ENCODE measurements at places on chromosomes 1 and 21. TPM values are rescaled to one million over a fixed set of nuclear protein-coding genes. Genes with fewer than 3 reads are reported as not detected.

GRCh38 chr1:41557751-41558455 lies 73.4 kb upstream of the EDN2 start:
- DNase-seq = no peak
- H3K36me3 ChIP-seq = peaks cover 17% of the 10 kb centered on the region
- no peaks in the 10 kb centered on the region for H3K4me1 ChIP-seq
- H3K27ac ChIP-seq = no peak overlapping the region

DNA sequence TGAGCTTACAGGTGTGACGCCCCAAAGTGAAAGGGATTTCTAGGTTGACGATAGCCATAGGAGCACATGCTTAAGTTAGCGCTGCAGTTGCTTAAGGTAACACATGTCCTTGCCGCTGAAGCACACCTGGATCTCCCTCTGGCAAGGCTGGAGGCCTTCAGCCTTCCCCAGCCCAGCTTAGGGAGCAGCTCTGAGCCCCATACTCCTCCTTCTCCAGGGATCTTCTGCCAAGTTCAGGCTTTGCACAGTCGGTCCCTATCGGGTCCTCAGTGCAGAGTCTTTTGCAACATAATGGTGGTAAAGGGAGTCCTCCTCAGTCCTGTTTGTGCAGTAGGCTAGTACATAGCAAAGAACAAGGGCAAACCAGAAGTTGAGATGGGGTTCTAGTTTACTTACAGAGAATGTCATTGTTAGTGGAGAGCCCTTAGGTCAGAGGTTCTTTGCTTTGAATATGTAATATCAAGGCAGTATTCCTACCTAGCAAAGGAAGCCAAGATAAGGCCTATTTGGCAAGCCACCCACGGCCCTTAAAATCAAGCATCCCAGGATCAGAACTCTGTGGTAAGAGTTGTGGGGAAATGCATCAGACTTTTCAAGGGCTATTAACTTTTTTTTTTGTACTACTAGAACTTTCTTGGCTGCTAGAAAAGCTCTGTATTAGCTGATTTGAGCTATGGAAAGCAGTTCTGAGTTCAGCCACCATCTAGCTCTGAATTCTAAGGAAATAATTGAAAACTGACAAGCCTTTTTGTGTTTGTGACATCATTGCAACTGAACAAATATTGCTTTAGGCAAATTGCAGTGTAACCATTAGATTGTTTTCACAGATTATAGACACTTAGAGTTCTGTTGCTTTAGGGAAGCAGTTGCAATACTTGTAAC lies 1.4 kb downstream of the EVA1C start:
- no peak overlapping the region for H3K27ac ChIP-seq
- H3K36me3 ChIP-seq = no peaks in the 10 kb centered on the region
- DNase-seq = no peak

DNA sequence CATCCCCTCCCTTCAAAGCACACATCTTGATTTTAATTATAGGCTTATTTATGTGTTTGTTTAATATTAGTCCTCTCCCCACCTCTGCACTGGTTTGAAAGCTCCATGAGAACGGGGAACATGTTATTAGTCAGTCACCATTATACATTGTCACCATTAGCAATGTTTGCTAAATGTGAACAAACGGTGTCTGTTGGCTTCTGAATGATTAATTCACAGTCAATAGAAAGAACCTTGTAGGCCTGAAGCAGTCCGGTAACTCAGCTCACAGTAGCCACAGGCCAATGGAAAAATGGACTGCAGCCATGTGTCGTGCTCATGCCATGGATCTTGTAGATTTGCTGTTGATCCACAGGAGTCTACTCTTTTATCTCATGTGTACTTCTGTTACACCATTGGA lies 49.7 kb upstream of the NHLH2 start:
- H3K27ac ChIP-seq = no peak overlapping the region
- no peak overlapping the region for H3K4me3 ChIP-seq
- H3K4me1 ChIP-seq = no peaks in the 10 kb centered on the region
- H3K27me3 ChIP-seq = peaks cover 12% of the 10 kb centered on the region

The KIF17 gene
- total RNA-seq = not detected

- H3K36me3 ChIP-seq = peaks cover 36% of the 10 kb centered on the region
- H3K27ac ChIP-seq = no peak overlapping the region
- no peak for DNase-seq
- no peaks in the 10 kb centered on the region for H3K27me3 ChIP-seq
These were observed 82.6 kb downstream of the ATF6 start for GRCh38 chr1:161848676-161849075.

DNA sequence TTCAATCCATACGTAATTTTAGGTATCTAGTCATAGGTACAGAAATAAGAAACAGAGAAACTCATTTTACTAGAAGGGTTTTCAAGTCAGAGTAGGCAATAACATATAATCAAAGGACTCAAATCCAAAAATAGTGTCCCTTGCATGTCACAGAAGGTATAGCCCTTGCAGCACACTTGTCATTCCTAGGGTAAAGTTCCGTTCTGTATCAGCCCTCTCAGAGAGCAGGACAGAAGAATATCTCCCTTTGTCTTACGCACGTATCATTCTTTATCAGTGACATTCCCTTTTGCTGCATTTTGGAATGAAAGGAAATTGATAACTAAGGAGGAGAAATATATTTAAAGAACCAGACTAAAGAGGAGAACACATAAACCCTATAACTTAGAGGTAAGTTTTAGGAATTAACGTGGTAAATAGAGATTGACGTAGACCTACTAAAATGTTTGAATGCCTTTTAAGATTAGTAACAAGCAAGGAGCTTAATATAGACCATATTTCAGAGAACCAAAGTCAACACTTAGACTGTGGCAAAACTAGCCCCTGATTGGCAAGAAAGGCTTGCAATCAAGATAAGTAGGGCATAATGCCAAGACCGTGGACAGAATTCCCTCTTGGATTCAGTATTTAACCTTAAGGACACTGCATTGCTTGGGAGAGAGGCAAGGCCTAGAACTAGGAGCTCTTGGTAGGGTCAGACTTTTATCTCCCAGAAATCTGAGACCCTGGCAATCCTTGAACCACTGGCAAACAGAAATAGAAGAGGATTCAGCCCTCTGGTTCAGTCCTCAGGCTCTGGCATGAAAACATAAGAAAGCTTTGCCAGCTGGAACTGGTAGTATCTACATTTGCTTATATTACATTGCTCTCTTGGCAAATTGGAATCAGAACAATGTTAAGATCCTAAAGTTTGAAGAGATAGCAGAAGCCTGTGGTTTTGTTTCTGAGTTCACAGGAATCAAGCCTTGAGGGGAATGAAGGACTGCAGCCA lies 232.1 kb downstream of the ASTN1 start:
- no peak for DNase-seq
- no peak overlapping the region for H3K4me3 ChIP-seq
- no peaks in the 10 kb centered on the region for H3K27me3 ChIP-seq
- H3K27ac ChIP-seq = no peak overlapping the region
- H3K36me3 ChIP-seq = no peaks in the 10 kb centered on the region
- H3K4me1 ChIP-seq = no peaks in the 10 kb centered on the region

The TDRD5 gene
- total RNA-seq = not detected

DNA sequence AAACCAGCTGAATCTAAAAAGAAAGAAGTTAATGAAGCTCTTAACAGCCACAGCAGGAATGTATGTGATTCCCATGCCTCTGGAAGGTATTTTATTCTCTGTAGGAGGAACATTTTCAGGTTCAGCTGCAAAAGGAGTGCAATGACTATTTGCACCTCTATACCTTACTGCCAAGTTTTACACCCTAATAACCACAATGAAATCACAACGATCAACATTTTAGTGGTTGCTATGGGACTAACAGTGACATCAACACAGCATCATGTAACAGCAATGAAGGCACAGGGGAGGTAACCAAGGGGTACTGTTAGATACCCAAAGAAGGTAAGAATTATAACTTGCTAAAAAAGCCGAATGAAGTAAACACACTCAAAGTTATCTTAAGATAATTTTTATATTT lies 116.3 kb upstream of the HP1BP3 start:
- no peaks in the 10 kb centered on the region for H3K27me3 ChIP-seq
- H3K4me3 ChIP-seq = no peak overlapping the region
- H3K4me1 ChIP-seq = no peaks in the 10 kb centered on the region

The LRRC8B gene
- 12.8 TPM for total RNA-seq

The IGSF9 gene
- total RNA-seq = not detected

GRCh38 chr1:10877894-10878293 lies 81.4 kb upstream of the CASZ1 start:
- no peak overlapping the region for H3K27ac ChIP-seq
- H3K27me3 ChIP-seq = peaks cover 10% of the 10 kb centered on the region
- DNase-seq = no peak
- no peak overlapping the region for H3K4me3 ChIP-seq
- no peaks in the 10 kb centered on the region for H3K36me3 ChIP-seq

DNA sequence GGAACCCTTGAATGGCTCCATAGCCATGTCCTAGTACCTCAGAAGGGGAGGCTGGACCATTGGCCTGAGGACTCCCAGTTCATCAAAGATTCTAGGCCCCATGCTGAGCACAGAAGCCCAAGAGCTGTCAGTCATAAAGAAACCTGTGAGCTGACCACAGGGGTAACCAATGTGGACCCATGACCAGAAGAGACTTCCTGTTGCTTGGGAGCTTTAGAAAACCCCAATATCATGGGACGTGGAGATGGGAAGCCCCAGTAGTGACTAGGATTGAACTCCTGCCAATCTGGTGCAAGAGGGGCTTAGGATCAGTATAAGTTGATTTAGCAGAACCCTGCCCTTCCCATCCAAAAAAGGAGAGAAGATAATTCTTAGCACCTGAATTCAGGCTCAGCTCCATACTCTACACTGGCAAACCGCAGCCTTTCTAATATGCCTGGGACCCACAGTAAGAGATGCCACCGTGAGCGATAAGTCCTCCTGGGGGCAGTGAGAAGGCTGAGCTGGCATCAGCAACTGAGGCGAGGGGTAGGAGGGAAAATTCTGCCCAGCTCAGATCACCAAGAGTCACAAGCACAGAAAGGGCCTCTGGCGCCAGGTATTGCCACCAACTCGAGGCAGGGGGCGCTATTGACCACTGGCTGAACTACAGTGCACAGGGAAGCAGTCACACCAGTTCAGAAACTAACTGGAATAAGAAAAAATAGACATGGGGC lies 108.9 kb downstream of the CAPN8 start:
- H3K36me3 ChIP-seq = no peaks in the 10 kb centered on the region
- H3K4me3 ChIP-seq = no peak overlapping the region
- no peaks in the 10 kb centered on the region for H3K4me1 ChIP-seq
- no peak overlapping the region for H3K27ac ChIP-seq

DNA sequence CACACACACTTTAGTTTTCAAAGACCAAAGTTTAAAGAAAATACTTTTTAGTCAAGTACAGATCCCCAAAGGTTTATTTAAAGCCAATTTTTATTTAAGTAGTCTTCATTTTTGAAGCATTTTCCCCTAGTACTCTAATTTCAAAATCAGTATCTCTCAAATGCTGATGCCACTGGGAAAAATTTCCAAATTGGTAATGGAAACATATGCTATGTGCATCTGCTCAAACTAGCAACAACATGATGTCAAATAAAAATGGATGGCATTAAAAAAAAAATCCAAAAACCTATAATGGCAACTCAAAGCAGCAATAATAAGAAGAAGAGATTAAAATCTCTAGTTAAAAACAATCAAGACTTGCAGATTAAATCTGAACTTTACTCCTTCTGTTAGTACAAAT lies 58.6 kb downstream of the ZNHIT6 start:
- DNase-seq = no peak
- H3K27ac ChIP-seq = no peak overlapping the region
- peaks cover 48% of the 10 kb centered on the region for H3K36me3 ChIP-seq
- no peak overlapping the region for H3K4me3 ChIP-seq
- H3K4me1 ChIP-seq = no peaks in the 10 kb centered on the region

DNA sequence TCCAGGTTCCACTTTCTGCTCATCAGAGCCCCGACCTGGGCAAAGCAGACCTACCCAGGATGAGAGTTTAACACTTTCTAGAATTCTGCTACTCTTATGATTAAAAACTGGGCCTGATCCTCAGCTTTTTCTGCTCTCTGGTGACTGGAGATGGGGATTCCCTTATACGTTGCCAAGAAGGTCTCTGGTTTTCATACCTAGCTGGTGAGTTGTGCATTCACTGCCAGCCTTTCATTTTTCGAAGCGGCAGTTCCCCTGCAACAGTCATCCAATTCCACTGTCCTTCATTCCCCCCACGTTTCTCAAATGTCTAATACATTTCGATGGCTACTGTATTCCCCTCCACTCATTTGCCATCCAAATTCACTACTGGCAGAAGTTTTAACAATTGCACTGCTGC lies 135.3 kb downstream of the ADSS2 start:
- H3K4me1 ChIP-seq = peaks cover 17% of the 10 kb centered on the region
- H3K27me3 ChIP-seq = no peaks in the 10 kb centered on the region
- H3K36me3 ChIP-seq = no peaks in the 10 kb centered on the region
- no peak for DNase-seq

- no peak for DNase-seq
- H3K4me3 ChIP-seq = no peak overlapping the region
- no peaks in the 10 kb centered on the region for H3K27me3 ChIP-seq
- H3K27ac ChIP-seq = no peak overlapping the region
These were observed 25.2 kb downstream of the COL6A1 start for GRCh38 chr21:46006547-46007491.

The HNRNPCL1 gene
- total RNA-seq = not detected

- peak overlapping the region; percentile 92 for H3K4me3 ChIP-seq
- peak; percentile 60 for DNase-seq
- peaks cover 22% of the 10 kb centered on the region for H3K4me1 ChIP-seq
- H3K27ac ChIP-seq = peak overlapping the region; percentile 100
- no peaks in the 10 kb centered on the region for H3K27me3 ChIP-seq
These were observed 12.9 kb downstream of the PLEKHM2 start for GRCh38 chr1:15696956-15697521.

The TMEM269 gene
- 0.22 TPM for total RNA-seq

DNA sequence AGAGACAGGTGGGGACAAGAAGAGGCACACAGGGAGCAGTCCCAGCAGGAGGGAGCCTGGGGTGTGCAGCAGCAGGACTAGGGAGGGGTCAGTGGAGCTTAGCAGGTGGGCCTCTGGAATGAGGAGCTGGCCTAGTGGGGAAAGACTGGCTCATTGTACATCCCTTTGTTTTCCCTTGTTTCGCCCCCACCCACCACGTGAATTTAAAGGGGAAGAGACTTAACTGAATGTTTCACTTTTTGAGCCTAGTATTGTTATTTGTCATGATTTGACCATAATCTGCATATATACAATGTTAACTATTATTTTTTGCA lies 181.7 kb downstream of the DHRS3 start:
- H3K27ac ChIP-seq = peak overlapping the region; percentile 96
- DNase-seq = no peak
- peaks cover 84% of the 10 kb centered on the region for H3K4me1 ChIP-seq
- H3K4me3 ChIP-seq = peak overlapping the region; percentile 46
- peaks cover 23% of the 10 kb centered on the region for H3K36me3 ChIP-seq

Measured in activated naive CD8-positive, alpha-beta T cell treated with anti-CD3 and anti-CD28 coated beads, Interleukin-2, amount 10 ng/mL, durations not matched to agents 7 days and 5 days (primary cell).